ENCODE measurements at places on chromosomes 2 and 18. TPM values are rescaled to one million over a fixed set of nuclear protein-coding genes. Genes with fewer than 3 reads are reported as not detected.

Gene UGT1A3
- not detected for total RNA-seq

Gene PRKAG3
- total RNA-seq, result 19.3 TPM

Gene CYRIA
- 3.9 TPM for total RNA-seq

Gene POTEF
- total RNA-seq, result not detected

Gene KIF1A
- 7.3 TPM for total RNA-seq

Gene AKAIN1
- 0.18 TPM for total RNA-seq

Gene CPLX4
- total RNA-seq, result not detected

Gene PROKR1
- total RNA-seq, result 1.2 TPM

Gene UGT1A4
- not detected for total RNA-seq

DNA sequence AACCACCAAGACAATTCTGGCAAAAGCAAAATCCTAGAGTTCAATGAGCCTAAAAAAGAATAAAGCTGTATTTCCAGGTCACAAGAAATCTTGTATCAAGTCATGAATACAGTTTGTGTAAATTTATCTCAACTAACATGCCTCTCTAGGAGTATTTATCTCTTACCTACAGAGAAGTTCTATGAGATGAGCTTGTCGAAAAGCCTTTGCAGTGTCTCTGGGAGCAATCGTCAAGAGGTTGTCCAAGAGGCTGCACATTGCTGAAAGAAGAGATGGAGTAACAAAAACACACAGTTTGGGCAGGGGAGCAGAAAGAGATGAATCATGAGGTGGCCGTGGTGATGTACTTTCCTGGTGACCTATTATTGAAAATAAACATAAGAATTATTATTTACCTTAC, 112.0 kb upstream of the CD226 start:
- no peak for DNase-seq

DNA sequence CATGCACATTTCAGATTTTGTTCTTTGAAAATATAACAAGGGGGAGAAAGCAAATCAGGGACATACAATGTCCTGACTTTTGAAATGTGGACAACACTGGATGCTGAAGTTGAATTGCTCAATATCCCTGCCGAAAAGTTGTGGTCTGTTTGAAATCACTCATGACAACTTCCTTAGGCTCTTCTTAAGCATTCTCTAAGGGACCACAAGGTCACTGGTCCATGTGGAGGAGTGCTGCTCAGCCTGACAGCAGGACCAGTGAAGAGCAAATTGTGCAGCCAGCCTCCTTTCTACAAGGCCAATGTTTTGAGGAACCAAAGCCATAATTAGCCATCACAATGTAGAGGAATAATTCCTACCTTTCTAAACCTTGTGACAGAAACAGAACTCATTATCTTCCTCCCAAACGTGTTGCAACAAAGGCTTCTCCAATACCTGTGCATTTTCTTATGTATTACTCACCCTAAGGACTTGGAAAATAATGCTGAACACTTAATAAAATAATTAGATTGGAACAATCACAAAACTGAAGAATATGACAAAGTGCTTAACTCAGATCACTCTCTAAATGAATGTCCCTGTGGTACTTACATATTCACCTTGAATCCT, 1477.6 kb upstream of the NXPH2 start:
- no peak for DNase-seq

- no peak for DNase-seq
Measured at GRCh38 chr2:99818842-99819241, 323.5 kb downstream of the AFF3 start.

DNA sequence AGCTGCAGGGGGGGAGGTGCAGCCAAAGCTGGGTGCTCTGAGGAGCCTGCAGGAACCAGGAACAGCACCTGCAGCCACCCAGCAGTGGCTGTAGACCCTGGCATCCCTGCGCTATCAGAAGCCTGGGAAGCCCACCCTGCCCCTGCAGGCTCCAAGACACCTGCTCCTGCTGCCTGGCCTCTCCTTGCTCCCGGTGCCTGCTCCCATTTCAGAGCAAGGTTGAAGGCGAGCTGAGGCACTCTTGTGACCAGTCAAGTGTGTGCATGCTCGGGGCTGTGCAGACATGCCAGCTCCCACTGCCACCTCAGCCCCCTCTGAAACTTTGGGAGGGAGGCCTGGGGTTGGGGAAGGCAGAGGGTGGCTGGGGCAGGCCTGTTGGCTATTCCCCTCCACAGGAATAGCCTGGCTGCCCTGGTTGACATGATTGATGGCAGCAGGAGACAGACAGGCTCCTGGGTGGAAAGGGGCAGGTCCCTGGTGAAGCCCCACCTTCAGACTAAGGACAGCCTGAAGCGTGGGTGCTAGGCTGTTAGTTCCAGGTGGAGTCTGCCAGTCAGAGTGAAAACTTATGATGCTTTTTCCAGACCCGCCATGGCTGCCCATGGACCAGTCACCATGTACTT, 151.4 kb downstream of the MBD5 start:
- no peak for DNase-seq

GRCh38 chr18:25648716-25649260, 296.8 kb upstream of the ZNF521 start:
- peak; percentile 75 for DNase-seq

DNA sequence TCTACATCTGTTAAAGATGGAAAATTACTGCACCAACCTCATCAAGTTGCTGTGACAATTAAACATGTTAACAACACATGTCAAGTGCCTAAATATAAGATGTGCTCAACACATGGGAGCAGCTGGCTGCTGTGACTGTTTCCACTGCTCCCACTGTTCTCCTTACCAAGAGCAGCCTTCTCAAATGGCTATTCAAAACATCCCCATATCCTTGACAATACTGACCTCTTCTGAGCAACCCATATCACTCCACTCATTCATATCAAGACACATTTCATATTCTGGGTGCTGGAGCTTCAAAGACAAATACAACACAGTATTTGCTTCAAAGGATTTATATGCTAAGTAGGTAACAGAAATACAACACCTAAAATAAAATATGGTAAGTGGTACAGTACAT, 60.3 kb downstream of the PIAS2 start:
- peak; percentile 49 for DNase-seq

DNA sequence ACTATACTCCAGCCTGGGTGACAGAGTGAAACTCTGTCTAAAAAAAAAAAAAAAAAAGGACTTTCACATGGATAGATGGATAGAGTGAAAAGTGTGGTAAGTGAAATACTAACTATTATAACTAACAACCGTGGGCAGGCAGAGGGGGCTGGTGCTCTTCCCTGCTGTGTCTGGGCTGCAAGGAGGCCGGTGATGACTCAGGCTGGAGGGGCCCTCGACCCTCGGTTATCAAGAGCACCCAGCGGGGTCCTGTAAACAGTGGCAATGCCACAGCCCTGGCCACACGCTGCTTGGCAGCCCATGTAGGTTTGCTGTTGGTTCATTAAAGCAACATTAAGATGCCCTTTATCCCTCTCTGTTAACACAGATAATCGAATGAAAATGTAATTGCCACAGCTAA, 184.8 kb upstream of the RAB12 start:
- no peak for DNase-seq

- DNase-seq, result no peak
Measured at GRCh38 chr2:237181844-237182243, 96.2 kb downstream of the COPS8 start.

- DNase-seq, result peak; percentile 88
Measured at GRCh38 chr2:12061286-12062052, 315.0 kb downstream of the LPIN1 start.
